Psoas muscle (tissue), 8 donors: ENCODE measurements at places on chromosomes 6 and 20.

- no peak for DNase-seq
- no peaks in the 10 kb centered on the region for H3K4me1 ChIP-seq
- peak overlapping the region; percentile 32 for H3K4me3 ChIP-seq
- H3K36me3 ChIP-seq, result no peaks in the 10 kb centered on the region
- no peak overlapping the region for H3K27ac ChIP-seq
Observed at GRCh38 chr6:70282312-70282918, 20.5 kb downstream of the COL9A1 start.

GRCh38 chr6:39298061-39298460 is 16.2 kb downstream of the KCNK17 start:
- no peaks in the 10 kb centered on the region for H3K27me3 ChIP-seq
- no peak overlapping the region for H3K27ac ChIP-seq
- peak; percentile 43 for DNase-seq
- no peaks in the 10 kb centered on the region for H3K4me1 ChIP-seq
- no peaks in the 10 kb centered on the region for H3K36me3 ChIP-seq

- DNase-seq, result no peak
- no peak overlapping the region for H3K27ac ChIP-seq
- no peaks in the 10 kb centered on the region for H3K36me3 ChIP-seq
- peaks cover 2% of the 10 kb centered on the region for H3K27me3 ChIP-seq
- no peak overlapping the region for H3K4me3 ChIP-seq
Observed at GRCh38 chr6:139736325-139736906, 362.0 kb upstream of the CITED2 start.

- no peak overlapping the region for H3K27ac ChIP-seq
- no peaks in the 10 kb centered on the region for H3K36me3 ChIP-seq
- DNase-seq, result no peak
- no peaks in the 10 kb centered on the region for H3K27me3 ChIP-seq
- no peak overlapping the region for H3K4me3 ChIP-seq
Observed at GRCh38 chr6:125844989-125845388, 54.2 kb downstream of the NCOA7 start.

DNA sequence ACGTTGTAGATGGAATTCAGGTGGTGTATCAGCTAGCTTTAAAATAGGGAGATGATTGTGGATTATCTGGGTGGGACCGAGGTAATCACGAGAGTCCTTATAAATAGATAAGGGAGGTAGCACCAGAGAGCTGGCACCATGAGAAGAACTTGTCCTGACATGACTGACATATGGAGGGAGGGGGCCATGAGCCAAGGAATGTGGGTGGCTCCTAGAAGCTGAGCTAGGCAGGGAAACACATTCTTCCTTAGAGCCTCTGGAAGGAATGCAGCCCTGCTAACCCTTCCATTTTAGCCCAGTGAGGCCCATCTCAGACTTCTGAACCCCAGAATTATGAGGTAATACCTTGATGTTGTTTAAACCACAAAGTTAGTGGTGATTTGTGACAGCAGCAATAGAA is 321.1 kb upstream of the SULF2 start:
- no peaks in the 10 kb centered on the region for H3K36me3 ChIP-seq
- no peaks in the 10 kb centered on the region for H3K4me1 ChIP-seq
- no peak for DNase-seq

DNA sequence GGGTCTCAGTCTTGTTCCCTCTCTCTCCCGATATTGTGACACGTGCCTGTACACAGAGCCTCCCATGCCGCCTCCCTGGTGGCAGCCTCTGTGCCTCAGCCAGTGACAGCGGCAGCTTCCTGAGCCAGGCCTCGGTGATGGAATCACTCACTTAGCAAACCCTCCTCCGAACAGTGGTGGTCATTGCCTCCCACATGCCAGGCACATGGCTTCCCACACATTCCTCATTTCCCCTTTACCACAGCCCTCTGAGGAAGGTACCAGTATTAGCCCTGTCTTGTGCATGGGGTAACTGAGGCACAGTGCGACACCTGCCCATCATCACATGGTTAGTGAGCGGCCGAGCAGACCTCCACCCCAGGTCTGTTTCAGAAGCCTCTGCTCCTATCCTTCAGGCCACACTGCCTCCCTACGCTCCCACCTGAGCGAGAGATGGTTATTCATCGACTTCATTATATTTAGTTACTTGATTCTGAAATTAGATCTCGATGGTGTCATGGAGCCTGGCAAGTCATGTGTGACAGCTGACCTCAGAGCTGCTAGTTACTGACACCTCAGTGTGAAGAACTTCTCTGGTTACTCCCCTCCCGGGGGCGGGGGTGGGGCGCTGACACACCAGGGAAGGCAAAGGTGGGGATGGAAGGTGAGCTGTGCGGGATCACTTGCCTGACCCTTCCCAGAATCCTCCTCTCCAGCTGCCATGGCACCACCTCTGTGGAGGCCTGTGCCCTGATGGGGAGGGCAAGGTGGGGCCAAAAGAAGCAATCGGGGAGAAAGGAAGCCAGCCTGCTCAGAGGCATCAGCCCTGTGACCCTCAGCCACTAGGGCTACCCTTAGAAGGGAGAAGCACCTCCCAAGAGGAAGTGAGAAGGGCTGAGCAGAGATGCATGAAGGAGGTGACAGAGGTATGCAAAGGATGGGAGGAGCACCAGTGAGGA is 17.9 kb downstream of the MDGA1 start:
- H3K27me3 ChIP-seq, result no peaks in the 10 kb centered on the region
- DNase-seq, result no peak
- no peaks in the 10 kb centered on the region for H3K36me3 ChIP-seq
- no peak overlapping the region for H3K4me3 ChIP-seq
- H3K27ac ChIP-seq, result no peak overlapping the region

GRCh38 chr6:147005499-147005898 is 198.7 kb upstream of the STXBP5 start:
- no peaks in the 10 kb centered on the region for H3K4me1 ChIP-seq
- H3K27ac ChIP-seq, result no peak overlapping the region
